ENCODE measurements at places on chromosomes 13 and 19.

GRCh38 chr13:33169273-33169980 lies 116.1 kb downstream of the STARD13 start:
- DNase-seq, result no peak

GRCh38 chr13:39035204-39035603 lies 2.7 kb downstream of the PROSER1 start:
- no peak for DNase-seq

- DNase-seq, result no peak
These were observed at the start of gene RYR1 for GRCh38 chr19:38433268-38433733. TSS of gene RYR1 (plus strand) at chr19:38433691. CDS start at chr19:38433830, 139 bp downstream.

- no peak for DNase-seq
These were observed 33.4 kb downstream of the FAAP24 start for GRCh38 chr19:33005440-33005839.

DNA sequence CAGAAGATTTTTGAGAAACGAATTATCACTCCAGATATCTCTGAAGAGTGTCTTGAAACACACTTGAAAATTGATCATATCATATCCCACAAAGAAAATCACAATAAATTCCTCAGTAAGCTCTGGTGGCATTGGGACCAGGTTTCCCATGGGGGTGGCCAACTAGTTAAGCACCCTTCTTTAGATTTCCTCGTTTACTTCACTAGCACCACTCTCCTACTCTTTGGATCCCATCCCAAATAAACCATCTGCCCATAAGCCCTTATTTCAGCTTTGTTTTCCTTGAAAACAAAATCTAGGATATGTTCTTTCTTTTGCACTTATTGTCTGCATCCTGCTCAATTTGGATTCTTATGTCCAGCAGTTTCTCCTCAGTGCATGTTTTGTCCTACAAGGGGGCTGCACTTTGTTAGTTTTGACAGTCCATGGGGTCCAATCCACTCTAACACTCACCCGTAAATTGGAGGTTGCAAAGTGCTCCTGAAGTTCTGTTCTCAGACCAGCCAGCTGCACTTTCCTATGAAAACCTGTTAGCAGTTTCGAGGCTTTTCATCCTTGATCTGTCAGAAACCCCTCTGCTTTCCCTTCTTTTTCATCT lies 40.3 kb upstream of the FAM124A start:
- no peak for DNase-seq

DNA sequence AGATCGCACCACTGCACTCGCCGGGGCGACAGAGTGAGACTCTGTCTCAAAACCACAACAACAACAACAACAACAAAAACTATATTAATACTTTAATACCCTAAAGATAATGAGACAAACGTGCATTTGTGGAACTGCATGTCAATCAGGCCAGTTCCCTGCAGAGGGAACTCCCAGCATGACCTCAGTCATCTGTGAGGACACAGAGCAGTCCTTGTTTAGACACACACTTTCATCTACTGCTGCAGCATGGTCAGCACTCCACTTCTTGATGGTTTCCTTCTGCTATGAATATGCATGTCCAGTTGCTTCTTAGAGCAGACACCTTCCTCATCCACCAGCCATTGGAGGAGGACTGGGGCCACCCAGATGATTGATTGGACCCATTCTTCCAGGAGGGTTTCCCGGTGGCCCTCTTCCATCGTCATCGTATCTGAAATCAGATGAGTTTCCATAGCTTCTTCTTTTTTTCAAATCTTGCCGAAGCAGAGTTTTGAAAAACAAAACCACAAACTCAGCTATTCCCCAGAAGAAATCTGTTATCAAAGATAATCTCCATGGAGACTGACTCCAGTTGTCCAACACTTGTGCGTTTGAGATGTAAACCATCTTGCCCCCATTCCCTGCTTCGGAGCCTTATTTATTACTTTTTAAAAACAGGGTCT lies 26.5 kb downstream of the ZNF607 start:
- DNase-seq, result no peak

- DNase-seq, result no peak
These were observed 192.4 kb downstream of the ZNF536 start for GRCh38 chr19:30564551-30565011.

- DNase-seq, result no peak
These were observed 6.8 kb upstream of the ZNF283 start for GRCh38 chr19:43820098-43820883.

DNA sequence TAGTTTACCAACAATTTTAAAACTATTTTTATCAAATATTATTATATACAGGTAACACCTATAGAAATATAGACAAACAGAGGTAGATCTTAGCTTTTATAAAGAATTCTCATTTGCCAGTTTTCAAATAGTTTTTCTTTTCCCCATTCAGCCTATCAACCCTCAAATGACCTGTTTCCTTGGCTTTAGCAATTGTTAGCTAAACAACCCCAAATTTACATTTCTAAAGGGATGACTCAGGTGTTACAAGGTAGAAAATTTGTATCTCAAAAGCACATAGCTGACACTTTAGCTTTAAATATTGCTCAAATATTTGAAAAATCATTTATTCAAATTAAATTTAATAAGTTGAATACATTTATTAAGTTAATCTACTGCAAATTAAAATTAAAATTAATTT lies 1207.2 kb downstream of the SLITRK1 start:
- DNase-seq, result no peak

GRCh38 chr19:10553943-10554381 lies 10.3 kb downstream of the ATG4D start:
- DNase-seq, result no peak

- DNase-seq, result no peak
These were observed 55.2 kb downstream of the SPATA13 start for GRCh38 chr13:24215732-24216131.

DNA sequence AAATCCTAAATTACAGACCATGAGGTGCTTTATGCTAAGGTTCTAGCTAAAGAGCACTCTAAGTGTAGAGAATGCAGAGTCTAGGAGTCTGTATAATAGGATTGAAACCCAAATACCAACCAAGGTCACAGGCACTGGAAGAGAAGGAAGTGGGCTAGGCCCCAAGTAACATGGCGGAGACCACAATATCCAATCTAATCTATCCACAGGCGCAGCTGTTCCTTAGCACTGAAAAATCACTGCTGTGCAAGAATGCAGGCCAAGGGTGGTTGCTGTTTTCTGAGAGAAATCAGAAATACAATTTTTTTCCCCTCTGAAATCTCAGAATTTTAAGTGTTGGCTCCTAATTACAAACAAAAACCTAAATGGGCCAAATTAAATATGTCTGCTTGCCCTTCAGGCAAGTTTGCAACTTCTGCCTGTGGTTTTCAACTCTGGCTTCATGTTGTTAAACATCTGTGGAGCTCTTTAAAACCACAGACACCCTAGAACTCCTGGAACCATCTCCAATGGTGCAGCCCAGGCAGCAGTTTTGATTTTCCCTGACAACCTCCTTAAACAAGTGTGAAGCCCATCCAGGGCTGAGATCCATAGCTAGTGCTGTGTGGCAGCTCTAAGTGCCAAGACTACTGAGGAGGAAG lies 6.1 kb downstream of the RANBP3 start:
- no peak for DNase-seq

- no peak for DNase-seq
These were observed 108.9 kb upstream of the STARD13 start for GRCh38 chr13:33394294-33394932.

DNA sequence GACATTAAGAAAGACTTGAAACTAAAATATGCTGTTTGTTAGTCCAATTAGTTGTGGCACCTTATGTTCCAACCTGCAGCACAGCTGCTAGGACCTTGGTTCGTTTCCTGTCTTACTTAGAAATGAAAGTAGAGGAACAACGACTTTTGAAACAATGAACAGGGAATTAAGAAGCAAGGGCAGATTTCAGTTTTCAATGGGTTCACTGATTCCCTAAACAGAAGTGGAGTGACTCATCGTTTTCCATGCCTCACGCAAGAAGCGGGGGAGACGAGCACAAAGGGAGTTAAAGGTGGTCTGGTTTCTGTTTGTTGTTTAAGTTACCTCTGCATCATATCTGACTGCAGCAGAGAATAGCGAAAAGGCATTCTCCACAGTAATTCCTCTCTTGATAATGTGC lies 44.8 kb downstream of the PHF11 start:
- DNase-seq, result no peak

- no peak for DNase-seq
These were observed 9.5 kb upstream of the MED26 start for GRCh38 chr19:16637535-16637934.

DNA sequence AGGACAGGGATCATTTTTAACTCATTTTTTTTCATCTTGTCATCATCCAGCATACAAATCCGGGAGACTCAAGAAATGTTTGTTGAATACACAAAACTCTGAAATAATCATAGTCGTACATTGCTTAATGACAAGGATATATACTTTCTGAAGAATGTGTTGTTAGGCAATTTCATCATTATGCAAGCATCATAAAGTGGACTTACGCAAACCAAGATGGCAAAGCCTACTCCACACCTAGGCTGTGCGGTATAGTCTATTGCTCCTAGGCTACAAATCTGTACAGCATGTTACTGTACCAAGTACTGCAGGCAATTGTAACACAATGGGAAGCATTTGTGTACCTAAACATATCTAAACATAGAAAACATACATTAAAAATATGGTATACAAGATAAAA lies 264.1 kb downstream of the TSHZ3 start:
- DNase-seq, result no peak

DNA sequence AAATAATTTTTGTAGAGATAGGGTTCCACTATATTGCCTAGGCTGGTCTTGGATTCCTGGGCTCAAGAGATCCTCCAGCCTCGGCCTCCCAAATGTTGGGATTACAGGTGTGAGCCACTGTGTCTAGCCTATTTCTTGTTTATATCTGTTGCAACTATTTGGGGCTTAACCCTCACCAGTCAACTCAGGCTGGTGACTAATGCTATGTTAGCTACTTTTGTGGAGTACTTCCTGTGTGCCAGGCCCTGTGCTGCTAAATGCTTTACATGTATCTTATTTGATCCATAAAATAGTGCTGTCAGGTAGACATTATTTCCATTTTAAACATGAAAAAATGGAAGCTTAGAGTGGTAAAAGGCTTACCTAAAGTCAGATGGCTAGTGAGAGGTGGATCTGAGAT lies 13.8 kb downstream of the CEACAM1 start:
- DNase-seq, result no peak

DNA sequence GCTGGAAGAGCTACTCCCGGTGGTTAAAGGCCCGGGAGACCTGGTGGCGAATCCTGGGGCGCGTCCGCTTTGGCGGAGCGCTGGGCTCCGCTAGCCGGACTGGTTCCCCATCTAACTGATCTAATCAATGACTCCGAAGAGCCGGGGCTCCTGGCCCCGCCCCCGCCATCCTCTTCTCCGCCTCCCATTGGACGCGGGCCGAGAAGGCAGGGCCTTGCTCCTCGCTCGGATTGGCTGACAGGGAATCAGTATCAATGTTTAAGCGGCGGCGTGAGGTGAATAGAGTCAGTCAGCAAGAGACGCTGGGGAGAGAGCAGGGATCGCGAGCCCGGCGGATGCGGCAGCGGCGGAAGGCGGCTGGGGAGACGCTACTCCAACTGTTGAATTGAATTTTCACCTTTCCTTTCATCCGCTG lies 1.7 kb upstream of the PCDH17 start:
- DNase-seq, result no peak

DNA sequence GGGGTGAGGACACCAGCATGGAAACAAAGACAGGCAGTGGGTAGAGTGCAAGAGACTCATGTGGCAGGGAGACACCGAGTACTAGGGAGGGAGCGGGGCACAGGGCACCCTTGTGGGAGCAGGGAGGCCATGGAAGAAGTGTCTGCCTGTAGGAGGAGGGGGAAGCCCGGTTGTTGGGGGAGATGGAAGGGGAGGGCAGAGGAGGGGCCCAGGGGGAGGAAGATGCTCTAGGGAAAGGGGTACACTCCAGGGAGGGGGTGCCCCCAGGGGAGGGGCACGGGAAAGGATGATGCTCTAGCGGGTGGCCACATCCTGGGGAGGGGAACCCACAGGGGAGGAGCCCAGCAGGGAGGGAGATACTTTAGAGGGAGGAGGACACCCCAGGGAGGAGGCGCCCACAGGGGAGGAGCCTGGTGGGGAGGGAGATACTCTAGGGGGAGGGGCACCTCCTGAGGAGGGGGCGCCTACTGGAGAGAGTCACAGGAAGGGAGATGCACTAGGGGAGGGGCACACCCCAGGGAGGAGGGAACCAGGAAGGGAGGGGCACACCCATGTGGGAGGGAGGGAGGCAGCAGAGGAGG lies 24.9 kb downstream of the CPAMD8 start:
- no peak for DNase-seq

DNA sequence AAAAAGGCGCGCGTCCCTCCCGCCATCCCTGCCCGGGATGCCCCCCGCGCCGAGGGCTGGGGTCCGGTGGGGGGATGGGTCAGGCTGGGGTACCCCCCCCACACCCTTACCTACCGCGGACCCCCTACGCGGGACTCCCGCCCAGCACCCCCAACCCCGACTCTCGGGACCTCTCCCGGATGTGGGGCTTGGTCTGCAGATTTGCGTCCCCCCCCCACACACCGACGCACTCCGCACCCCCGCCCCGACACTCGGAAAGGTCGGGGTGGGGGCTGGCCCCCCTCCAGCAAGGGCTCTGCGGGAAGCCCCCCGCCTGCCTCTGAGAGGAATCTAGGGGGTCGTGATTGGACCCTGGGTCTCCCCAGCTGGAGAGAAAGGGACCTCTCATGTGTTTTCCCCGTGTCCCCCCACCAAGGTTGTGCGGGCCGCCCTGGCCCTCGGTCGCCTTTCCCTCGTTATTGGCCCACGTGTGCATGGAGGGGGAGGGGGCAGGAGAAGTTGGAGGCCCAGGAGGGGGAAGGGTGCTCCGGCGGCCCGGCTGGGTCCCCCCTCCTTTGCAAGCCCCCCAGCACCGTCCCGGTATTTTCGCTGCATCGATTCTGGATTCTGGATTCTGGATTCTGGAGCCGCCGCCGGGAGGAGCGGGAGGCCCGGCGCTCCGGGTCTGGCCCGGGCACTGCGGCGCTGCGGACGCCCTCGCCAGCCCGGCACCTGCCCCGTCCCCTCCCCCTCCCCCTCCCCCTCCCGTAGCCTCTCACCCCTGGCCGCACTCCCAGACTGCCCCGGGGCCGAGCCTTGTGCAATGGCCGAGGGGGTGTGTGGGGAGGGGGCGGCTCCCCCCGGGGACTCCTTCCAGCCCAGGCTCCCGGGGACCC lies 607 bp downstream of the NFIC start:
- no peak for DNase-seq

GRCh38 chr19:49335071-49335783 lies at the start of gene CD37:
TSS of gene CD37 (plus strand) at chr19:49335406. CDS start at chr19:49335541, 135 bp downstream.
- DNase-seq, result no peak

- DNase-seq, result no peak
These were observed 67.9 kb upstream of the KLF5 start for GRCh38 chr13:72990953-72991352.

Data from cortex of kidney (tissue), 1 donor.